ENCODE measurements at places on chromosomes 1 and 21.

DNA sequence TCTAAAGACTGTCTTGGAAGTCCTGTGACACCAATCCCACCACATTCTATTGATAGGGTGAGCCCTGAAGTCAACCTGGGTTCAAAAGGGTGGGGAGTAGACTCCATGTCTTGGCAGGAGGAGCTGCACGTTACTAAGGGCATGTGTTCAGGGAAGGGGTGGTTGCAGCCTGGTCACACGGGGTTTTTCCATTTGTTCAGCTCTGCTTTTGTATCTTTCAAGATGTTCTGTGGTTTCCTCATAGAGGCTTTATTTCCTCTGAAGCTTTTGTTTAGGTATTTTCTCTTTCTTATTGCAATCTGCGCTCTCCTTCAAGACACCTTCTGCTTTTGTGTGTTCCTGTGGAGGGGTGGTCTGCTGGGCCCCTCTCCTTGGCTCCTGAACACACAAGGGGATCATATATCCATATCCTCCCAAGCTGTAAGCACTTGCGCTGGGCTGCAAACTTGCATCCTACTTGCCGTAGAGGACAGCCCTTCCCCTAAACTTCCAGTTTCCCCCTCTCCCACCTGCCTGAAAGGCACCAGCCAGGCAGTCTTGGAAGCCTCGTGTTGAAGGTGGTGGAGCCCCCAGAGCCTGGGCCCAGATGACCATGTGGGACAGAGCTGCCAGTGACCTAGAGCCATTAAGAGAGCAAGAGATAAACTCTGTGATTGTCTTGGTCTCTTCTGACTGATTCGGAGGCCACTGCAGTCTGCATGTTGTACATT is 62.5 kb upstream of the TRAPPC10 start:
- DNase-seq, result no peak

DNA sequence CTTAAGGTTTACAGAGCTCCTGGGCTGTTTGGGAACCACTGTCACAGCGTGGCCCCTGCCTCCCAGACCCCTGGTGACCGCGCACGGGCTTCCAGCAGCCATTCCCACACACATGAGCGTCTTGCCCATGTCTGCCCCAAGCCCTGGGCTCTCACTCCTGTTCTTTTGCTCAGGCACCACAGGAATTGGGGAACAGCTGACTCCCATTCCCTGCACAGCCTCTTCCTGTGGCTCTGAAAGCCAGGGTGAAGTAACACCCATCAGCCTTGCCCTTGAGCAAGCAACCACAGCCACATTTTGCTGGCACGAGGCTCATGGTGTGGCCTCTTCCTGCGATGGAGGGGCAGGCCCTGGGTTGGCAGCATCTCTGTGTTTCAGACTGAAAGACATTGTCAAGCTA is 14.3 kb upstream of the GPR157 start:
- DNase-seq, result peak; percentile 86

- DNase-seq, result no peak
Observed at GRCh38 chr1:190154744-190155143, 322.9 kb downstream of the BRINP3 start.

- no peak for DNase-seq
Observed at GRCh38 chr1:202181586-202181985, 12.0 kb upstream of the LGR6 start.

DNA sequence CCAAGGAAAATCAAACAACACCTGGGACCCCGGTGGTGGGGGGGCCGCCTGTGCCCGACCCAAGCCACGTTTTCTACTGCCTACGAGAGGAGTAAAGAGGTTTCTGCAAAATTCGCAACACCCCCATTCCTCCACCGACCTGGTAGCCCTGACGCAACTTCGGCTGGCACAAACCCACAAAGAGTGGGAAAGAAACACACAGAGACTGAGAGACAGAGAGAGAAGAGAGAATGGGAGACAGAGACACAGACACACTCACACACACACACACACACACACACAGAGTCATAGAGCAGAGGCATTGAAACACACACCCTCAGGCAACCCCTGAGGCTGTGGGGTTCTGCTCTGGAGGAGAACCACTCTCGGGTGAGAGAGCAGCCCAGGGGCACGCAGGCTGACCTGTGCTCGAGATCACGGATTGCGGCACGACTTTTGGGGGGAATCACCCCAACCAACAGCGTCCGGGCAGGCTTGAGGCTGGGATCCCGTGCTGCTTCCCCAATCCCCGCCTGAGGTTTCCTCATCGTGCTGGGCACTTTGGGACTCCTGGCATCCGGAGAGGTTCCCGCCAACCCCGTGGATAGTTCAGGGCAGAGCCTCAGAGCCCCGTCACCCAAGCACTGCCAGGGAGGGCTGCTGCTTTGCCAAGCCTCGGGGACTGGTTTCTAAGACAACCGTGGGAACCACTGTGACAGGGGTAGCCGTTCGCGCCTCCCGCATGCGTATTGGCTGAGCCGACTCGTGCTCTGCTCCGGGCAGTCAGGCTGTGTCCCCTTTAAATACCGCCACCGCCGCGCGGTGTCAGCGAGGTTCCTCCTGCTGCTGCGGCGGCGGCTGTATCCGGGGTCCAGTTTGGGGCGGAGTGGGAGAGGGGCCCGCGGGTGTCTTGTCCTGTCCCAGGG is 682.4 kb upstream of the TPTE start:
- no peak for DNase-seq

DNA sequence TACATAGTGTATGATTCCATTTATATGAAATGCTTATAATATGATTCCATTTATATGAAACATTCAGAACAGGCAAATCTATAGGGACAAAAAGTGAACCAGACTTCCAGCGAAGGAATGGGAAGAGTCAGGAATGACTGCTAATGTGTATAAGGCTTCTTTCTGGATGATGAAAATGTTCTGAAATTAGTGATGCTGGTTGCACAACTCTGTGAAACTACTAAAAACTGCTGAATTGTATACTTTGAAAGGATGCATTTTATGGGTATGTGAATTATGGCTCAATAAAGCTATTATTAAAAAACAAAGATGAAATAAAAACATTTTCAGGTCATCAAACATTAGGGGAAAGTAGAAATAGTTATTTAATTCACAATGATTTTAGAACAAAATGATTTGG is 14.1 kb upstream of the IL24 start:
- no peak for DNase-seq

DNA sequence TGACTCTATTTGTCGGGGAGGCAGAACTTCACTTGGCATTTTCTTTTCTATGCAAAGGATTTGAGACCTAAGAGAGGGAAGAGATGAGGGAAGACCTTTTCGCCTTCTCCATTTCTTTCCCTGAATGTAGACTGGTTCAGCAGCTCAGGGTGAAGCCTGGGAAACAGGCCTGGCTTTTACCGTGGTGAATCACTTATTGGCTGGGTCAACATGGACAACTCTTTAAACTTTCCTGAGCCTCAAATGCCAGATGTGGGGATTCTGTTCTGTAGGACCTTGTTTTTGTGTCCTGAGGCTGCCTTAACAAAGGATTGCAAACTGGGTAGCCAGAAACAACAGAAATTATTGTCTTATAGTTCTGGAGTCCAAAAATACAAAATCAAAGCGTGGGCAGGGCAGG is 455.8 kb upstream of the VAMP3 start:
- peak; percentile 28 for DNase-seq

- DNase-seq, result no peak
Observed at GRCh38 chr1:11913291-11913690, 12.9 kb downstream of the KIAA2013 start.

Measured in AG08395 (cell line).